ENCODE measurements at places on chromosomes 5 and 9. TPM values are rescaled to one million over a fixed set of nuclear protein-coding genes. Genes with fewer than 3 reads are reported as not detected.

DNA sequence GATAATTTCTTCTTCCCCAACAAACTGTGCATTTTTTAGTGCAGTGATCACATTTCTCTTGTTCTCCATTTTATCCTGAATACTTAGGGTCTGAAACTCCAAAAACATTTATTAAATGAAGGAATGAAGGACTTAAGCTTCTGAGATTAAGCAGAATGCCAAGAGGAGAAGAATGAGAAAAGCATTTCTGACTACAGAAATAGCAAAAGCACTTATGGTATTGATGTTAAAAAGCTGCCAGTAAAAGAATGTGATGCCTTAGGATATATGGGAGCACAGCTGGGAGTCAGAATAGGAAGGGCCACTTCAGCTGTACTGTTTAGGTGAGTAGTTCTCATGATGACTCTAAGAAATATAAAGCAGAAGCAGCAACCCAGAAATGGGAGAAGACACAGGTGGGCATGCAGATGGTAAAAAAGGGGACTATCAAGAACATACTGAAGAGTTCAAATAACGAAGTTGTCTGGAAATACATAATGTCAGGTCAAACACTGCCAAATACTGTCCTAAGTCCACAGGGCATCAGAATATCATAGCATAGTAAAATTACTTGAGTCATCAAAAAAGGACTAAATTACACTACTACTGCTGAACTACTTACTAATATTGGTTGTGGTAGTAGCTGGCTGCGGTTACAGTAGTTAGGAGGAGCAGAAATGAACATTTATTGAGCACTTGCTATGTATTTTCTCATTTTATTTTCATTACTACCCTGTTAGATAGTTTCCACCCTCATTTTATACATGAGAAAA is 132.7 kb downstream of the MAPKAP1 start:
- DNase-seq: no peak

DNA sequence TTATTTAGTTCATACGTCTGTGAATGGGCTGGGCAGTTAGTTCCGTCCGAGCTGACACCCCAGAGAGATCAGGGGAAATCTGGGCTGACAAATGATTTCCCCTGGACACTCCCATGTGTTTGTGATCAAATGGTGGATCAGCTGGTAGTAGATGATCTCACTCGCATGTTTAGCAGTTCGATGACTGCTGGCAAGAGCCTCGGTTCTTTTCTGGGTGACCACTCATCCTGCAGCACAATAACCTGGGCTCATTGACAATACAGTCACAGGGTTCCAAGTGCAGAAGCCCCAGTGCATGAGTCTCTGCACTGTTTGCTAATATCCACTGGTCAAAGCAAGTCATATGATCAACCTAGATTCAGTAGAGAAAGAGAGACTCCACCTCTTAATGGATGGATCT is 155.9 kb downstream of the NR2F1-AS1 start:
- no peak for DNase-seq

GRCh38 chr5:143209881-143210395 is 193.5 kb downstream of the NR3C1 start:
- no peak for DNase-seq

- no peak for DNase-seq
These were observed 453.7 kb downstream of the LRRC70 start for GRCh38 chr5:63032343-63032742.

DNA sequence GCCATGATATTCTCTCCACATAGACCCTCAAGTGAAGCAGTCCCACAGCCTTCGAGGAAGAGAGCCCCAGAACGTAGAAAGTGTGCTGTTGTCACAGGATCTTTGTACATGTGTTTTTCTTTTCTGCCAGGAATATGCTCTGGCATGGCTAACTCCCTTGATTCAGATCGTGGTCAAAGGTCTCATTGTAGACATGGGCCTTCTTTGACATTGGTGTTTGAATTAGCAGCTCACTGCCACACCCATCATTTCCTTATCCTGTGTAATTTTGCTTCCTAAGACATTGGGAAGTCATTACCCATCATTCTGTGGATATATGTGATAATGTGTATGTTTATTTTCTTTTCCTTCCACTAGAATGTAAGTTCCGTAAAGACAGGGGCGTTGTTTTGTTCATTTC is 25.5 kb downstream of the MTRR start:
- DNase-seq: no peak

DNA sequence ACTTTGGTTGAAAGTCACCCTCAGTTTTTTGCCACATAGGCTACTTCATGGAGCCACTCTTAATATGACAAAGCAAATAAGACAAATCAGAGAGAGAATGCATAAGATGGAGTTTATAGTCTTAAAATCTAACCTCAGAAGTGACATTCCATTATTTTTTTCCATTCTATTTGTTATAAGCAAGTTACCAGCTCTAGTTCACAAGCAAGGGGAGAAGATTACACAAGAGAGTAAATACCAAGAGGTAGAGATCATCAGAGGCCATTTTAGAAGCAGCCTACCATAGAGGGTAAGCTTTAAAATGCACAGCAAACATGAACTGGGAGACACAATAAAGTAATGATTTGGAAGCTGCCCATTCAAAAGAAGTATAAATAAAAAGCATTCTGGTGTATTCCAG is 651.3 kb upstream of the MEF2C start:
- DNase-seq: no peak

DNA sequence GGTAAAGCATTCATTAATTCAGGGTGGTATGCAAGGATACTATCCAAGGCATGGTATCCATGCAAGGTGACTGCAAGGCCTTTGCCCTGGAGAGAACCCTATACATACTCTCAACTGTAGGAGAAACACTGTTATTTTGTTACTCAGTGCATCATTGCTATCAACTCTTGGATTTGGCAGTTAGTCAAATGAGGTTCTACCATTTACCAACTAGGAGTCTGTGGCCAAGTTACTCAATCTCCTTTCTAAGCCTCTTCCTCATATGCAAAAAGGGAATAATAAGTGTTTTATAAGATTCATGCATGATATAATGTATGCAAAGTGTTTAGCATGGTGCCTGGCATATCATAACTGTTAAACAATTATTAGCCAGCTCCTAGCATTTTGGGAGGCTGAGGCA is 4.0 kb downstream of the PCDHGC3 start:
- no peak for DNase-seq

DNA sequence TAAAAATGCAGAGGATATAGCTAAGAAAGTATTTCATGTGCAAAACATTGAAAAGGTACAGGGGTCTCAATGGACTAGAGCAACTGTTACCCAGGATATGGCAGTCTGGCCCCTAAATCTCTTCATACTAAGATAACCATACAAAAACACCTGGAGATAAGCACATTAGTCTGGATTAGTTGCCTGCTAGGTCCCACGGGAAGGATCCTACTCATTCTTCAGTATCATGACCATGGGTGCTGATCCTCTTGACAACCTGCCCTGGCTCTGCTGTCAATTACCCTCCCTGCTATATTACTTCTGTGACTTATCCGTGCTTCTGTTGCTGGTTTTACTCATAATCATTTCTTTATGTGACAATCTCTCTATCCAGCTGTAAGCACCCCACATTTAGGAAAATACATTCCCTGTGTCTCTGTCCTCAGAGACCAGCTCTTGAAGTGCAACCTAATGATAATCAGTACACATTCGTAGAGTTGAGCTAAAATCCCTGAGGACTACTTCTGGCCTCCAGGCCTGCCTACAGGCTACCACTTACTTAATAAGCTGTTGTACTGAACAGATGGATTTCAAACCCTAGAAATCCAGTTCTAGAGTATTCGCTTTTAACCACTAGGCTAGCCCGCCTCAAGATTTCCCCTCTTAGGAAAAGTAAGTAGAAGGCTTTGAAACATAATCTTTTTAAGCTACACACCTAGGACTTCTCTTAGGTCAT is 190.5 kb upstream of the OR13F1 start:
- DNase-seq: no peak

DNA sequence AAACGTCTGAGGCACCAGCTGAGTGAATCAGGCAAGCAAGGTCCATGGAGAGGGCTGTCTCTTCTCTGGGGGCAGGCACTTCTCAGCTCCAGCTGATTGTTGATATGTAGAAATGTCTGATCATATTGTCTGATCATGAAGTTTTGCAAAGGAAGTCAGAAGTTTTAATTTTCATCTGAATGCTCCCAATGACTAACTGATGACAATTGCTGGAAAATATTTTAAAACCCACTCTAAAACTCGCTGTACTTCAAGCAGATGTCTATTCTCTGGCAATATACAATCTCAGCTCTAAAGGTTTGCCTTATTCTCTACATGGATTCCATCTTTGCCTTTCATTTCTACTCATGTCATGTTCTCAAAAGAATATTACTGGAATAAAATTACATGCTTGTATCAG is 12.7 kb downstream of the PLK2 start:
- DNase-seq: no peak

GRCh38 chr5:103490030-103490739 is 72.4 kb downstream of the NUDT12 start:
- no peak for DNase-seq

DNA sequence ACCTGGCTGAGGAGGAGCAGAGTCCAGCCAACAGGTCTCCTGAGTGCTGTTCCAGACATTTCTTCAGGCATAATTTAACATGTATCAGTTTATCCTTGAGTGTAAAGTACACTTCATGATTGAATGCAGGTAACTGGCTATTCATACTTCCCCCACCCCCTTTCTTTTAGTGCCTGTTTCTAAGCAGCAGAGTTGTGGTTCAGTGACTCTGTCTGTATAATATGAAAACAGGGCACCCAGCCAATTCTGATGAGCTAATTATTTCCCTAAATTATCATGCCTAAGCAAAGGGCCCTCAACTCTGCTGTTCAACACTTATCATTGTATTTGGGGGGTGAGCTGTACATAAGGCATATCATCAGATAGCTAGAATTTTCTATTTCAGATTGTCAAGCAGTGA is 51.9 kb upstream of the ZSWIM6 start:
- DNase-seq: no peak

DNA sequence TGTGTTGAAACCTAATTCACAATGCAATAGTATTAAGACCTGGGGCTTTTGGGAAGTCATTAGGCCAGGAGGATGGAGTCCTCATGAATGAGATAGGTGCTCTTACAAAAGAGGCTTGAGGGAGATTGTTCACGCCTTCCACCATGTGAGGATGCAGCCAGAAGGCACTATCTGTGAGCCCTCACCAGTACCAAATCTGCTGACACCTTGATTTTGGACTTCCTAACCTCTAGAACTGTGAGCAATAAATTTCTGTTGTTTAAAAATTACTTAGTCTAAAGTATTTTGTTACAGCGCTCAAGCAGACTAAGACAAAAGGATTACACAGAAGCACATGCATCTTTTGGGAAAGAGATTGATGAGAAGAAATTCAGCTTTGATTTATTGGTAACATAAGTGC is 232.9 kb upstream of the NR4A3 start:
- no peak for DNase-seq

DNA sequence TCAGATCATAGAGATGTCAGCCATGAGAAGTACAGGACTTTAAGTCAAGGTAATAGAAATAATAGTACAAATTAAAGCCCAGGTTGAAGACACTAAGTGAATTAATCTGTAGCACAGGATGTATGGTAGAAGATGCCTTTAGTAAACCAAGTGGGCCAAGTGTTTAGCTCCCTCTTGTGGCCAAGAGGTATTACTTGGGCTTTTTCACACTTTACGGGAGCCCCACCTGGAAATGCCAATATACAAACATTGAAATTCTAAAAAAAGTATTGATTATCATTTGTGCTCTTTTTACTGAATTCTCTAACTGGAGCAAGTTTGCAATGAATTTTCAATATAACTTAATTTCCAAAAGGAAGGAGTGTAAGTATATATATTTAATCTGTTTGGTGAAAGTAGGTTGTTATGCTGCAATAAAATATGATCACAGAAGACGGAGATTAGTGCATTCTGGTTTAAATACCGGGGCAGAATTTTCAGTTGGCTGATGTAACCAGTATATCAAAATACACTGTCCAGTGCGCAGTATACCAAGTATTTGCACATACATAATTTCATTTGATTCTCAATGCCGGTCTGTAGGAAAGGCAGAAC is 84.7 kb downstream of the PARP8 start:
- no peak for DNase-seq

DNA sequence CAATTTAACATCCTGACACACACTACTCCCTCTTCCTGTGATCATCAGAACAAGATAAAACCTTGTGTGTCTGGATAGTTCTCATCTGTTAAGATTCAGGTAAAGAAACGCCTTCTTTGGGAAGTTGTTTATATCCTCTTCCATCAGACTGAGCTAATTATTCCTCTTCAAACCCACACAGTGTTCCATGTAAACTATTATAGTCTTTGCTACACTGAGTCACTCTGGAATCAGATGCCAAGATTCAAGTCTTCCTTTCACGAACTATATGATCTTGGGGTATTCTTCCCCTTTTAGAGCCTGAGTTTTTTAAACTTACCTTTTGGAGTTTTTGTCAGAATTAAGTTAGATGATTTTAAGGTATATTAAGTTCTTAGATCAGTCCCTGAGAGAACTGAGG is 2.0 kb downstream of the OR1J1 start:
- no peak for DNase-seq

DNA sequence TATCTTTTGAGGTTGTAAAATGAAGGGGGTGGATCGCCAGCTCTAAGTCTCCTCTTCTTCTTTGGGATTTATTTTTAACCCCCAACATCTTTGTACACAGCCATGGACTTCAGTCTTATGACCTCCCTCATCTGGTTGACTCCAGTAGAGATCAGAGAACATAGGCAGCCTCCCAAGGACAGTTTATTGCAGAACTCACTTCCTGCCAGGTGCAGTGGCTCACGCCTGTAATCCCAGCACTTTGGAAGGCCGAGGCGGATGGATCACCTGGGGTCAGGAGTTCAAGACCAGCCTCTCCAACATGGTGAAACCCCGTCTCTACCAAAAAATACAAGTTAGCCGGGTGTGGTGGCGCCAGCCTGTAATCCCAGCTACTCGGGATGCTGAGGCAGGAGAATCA is 2.8 kb upstream of the BHMT start:
- no peak for DNase-seq

PCDHGA4 gene
- total RNA-seq: 4.0 TPM

DNAJB5 gene
- 31.2 TPM for total RNA-seq

CD14 gene
- 73.9 TPM for total RNA-seq

ELOVL7 gene
- 1.4 TPM for total RNA-seq

S100Z gene
- total RNA-seq: not detected

ITK gene
- total RNA-seq: 2.2 TPM
